T-helper 2 cell treated with Interferon-gamma antibody and Interleukin-4, amounts not matched to agents 5 μg/mL and 100 μg/mL, for 36 hours (primary cell): ENCODE measurements at places on chromosomes 4 and X.

DNA sequence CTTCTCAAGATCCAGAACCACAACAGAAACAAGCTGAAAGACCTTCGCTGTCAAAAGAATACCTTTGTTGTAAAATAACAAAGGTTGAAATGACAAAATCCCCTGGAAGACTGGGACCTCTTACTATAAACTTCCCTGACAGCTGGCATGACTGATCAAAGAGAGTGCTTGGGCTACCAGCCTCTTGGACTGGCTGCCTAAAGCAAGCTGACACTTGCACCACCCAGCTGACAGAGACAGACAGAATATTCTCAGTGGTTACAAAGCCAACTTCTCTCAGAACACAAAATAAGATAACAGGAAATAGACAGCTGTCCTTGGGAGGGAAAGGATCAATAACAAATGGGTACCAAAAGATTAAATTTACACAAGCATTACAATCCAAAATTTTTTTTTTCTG lies 241.7 kb upstream of the SPOCK3 start:
- DNase-seq = no peak

DNA sequence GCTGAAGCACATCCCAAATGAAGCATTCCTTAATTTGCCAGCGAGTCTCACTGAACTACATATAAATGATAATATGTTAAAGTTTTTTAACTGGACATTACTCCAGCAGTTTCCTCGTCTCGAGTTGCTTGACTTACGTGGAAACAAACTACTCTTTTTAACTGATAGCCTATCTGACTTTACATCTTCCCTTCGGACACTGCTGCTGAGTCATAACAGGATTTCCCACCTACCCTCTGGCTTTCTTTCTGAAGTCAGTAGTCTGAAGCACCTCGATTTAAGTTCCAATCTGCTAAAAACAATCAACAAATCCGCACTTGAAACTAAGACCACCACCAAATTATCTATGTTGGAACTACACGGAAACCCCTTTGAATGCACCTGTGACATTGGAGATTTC lies 14.6 kb downstream of the TLR8 start:
- no peak for DNase-seq

GRCh38 chrX:44157858-44158257 lies 184.7 kb upstream of the NDP start:
- DNase-seq = no peak

DNA sequence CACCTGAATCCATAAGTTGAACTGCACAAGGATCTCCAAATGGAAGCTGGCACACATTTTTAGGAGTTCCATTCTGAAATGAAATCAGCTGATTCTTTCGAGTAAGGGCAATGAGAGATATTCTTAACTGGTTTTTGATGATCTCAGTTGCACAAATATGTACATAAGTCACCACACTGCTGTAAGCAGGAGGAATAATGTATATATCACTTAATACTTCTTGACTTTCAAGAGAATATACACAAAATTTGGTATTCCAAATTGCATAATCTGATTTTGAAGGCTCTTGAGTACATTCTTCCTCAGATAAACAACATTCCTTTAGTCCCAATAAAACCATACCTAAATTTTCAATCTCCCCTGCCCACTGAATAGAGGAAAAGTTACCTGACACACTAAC lies 8.2 kb downstream of the FANCB start:
- DNase-seq = no peak

DNA sequence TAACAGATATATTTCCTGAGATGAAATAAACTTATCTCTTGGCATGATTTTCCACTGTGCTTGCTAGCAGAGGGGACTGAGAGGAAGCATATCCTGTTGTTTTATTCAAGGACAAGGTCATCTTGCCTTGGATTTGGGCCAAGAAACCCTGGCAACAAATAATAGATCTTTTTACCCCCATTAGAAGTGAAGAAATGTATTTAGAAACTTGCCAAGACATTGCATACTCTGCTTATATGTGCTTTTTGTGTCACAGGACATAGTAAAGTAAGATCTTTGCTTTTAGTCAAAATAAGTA lies 170.2 kb downstream of the RAPGEF2 start:
- DNase-seq = no peak

DNA sequence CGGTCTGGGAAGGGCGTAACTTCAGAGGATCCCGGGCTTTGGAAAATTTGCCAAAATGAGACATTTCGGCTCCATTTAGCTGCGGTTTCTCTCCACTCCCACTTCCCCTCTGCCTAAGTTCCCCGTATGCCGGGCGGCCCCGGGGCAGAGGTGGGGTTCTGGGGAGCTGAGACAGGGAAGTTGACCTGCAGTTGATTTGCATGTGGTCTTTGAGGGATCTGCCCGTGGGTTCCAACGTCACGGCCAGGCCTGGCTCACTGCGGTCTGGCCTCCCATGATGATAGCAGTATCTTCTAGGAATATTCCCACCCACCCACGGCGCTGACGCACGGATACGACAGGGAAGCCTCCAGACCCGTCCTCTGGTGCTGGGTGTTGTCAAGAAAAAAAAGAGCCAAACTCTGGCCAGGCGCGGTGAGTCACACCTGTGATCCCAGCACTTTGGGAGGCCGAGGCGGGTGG lies 27.3 kb upstream of the CRLF2 start:
- DNase-seq = no peak
